HFFc6 (cell line): ENCODE measurements at places on chromosomes 1 and 21.

DNA sequence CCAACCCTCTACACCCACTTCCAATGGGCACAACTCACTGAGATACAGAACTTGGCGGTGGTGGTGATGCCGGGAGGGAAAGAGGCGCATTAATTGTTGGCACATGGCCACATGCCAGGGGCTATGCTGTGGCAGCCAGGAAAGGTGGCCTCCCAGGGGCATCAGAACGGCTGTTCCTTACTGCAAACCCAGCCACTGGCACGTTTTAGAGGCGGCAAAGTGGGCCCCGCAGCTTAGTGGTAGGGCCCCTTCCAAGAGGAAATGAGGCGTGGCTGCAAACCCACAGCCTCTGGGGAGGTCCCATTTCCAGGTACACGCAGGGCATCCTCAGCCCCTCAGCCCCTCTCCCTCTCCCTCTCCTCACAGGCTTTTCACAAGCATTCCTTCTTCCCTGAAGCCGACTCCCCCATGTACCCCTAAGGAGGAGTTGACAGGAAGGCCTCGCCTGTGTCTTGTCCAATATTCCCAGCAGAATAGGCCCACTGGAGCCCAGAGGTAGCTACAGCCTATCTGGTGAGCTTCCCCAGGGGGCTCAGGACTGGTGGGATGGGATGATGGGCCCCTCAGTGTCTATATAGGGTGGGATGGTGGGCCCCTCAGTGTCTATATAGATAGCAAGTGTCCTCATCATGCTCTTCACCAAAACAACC, 166.2 kb downstream of the CLIC6 start:
- DNase-seq = no peak

DNA sequence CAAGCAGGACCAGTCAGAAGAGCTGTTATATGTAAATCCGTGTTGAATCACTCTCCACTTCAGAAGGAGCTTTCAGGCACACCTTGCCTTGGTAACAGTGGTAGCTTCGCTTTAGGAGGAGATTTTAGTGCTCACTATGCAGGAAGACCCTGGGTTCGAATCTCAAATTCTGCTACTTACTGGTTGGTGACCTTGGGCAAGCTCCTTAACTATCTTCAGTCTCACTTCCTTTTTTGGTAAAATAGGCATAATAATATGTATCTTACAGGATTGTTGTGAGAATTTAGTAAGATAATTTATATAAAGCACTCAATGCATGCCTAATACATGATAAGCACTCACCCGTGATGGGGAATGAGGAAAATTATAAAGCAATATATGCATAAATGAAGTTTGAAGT, 46.7 kb upstream of the GPR52 start:
- DNase-seq = no peak

- no peak for DNase-seq
Observed at GRCh38 chr1:201090541-201090940, 21.7 kb downstream of the CACNA1S start.

- DNase-seq = no peak
Observed at GRCh38 chr21:44372616-44373015, 19.2 kb downstream of the TRPM2 start.

DNA sequence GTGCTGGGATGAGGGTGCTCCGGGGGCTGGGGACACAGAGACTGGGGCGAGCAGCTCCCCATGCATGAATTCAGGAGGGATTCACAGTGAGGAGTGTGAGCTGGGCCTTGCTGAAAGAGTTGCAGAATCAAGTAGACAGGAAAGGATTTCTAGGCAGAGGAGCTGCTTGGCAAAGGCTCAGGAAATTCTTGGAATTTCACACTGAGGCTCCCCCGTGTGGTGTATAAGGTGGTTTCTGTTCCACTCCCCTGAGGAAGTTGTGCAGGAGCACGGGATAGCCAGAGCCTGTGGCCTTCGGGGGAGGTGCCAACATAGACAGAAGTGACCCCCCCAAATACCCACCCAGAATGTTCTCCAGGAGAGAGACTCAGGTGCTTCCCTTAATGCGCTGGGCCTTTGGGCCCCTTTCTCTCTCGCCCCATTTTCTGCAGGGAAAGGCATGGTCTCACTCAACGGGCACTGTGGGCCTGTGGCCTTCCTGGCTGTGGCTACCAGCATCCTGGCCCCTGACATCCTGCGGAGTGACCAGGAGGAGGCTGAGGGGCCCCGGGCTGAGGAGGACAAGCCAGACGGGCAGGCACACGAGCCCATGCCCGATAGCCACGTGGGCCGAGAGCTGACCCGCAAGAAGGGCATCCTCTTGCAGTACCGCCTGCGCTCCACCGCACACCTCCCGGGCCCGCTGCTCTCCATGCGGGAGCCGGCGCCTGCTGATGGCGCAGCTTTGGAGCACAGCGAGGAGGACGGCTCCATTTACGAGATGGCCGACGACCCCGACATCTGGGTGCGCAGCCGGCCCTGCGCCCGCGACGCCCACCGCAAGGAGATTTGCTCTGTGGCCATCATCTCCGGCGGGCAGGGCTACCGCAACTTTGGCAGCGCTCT, 58.5 kb upstream of the ACTL8 start:
- peak; percentile 79 for DNase-seq

- no peak for DNase-seq
Observed at GRCh38 chr1:17392199-17392740, 20.3 kb downstream of the PADI6 start.

- no peak for DNase-seq
Observed at GRCh38 chr21:36310016-36310415, 10.0 kb upstream of the MORC3 start.

GRCh38 chr21:41926117-41926806, 27.6 kb downstream of the C2CD2 start:
- DNase-seq = no peak

DNA sequence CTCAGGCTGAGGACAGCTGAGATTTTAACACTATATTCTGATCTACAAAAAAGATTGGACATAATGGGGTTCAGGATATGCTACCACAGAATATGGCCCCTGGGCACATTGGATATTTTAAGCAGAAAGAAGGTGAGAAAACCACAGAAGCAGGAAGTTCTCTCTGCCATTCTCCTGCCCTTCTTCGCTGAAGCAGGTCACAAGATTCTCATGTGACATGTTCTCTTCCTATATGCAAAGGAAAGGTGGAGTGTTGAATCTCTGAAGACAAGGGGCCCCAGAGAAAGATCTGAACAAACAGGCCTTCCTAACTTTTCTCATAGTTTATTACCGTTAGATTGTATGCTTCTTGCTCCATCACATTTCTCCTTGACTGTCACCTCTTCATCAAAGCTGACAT, 285.7 kb downstream of the S1PR1 start:
- DNase-seq = no peak

GRCh38 chr21:26909972-26910371, 56.9 kb downstream of the ADAMTS5 start:
- DNase-seq = no peak

DNA sequence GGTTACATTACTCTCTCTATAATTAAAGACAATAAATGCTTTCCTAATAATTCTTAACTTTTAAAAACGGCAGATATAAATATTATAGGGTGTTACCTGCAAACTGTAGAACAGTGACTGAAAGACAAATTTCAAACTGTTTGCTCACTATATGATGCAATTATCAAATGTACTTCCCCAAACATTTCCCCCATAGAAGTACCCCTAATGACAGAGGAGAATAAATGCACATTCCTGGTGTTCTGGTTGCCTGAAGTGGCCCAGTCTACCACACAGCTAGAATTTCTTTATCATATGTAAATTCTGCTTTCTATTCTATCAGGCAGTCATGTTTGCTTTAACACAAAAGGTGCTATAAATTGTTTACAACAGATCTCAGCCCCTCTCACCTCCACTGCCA, 70.4 kb downstream of the VAV3 start:
- no peak for DNase-seq

DNA sequence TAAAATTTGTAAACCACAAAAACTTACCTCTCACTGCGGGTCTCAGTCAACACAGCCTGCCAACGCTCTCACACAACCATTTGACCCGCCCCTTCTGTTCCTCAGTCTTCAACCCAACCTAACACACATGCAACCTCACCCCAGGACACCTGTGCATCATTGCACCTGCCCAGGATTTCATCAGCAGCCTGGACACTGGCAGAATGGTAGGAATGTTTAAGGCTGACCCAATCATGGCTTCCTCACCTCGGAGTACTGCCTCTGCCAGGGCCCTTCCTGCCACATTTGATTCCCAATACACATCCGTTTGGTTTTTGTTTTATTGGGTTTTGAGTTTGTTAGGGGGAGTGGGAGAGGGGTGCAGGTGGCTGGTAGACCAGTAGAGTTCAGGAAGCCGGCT, 40.7 kb downstream of the TOMM20 start:
- no peak for DNase-seq

DNA sequence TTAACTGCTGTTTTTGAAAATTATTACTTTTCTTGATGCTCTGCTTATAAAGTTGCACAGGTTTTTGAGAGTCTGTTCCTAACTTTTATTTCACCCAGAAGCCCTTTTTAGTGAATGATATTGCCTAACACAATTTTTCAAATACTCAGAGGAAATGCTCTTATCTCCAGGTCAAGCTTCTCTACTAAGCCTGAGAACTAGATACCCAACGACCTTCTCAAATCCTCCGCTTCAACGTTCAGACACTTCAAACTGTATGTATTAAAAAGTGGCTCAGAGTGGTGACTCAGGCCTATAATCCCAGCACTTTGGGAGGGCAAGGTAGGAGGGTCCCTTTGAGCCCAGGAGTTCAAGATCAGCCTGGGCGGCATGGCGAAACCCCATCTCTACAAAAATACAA, 88.5 kb downstream of the ASH1L start:
- DNase-seq = no peak

DNA sequence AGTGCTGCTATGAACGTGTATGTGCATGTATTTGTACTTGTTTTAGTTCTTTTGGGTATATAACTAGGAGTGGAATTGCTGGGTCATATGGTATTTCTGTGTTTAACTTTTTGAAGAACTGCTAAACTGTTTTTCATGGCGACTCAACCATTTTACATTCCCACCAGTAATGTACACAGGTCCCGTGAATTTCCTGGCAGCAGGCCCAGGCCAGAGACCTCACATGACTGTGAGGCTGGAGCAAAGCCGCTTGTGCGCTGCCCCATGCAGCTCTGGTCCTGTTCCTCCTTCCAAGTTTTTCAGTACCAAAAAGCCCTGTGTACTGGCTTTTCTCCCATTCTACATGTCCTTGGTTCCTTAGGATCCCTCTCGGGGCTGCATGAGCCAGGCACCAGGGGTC, 29.6 kb downstream of the ACOT11 start:
- DNase-seq = no peak

- DNase-seq = peak; percentile 95
Observed at GRCh38 chr1:63888984-63889383, 115.2 kb downstream of the ROR1 start.

- no peak for DNase-seq
Observed at GRCh38 chr1:52072291-52072690, 16.2 kb downstream of the BTF3L4 start.

- DNase-seq = peak; percentile 27
Observed at GRCh38 chr1:109104364-109105151, 9.4 kb upstream of the ELAPOR1 start.

- DNase-seq = peak; percentile 68
Observed at GRCh38 chr1:116777831-116778830, 23.9 kb downstream of the CD2 start.

DNA sequence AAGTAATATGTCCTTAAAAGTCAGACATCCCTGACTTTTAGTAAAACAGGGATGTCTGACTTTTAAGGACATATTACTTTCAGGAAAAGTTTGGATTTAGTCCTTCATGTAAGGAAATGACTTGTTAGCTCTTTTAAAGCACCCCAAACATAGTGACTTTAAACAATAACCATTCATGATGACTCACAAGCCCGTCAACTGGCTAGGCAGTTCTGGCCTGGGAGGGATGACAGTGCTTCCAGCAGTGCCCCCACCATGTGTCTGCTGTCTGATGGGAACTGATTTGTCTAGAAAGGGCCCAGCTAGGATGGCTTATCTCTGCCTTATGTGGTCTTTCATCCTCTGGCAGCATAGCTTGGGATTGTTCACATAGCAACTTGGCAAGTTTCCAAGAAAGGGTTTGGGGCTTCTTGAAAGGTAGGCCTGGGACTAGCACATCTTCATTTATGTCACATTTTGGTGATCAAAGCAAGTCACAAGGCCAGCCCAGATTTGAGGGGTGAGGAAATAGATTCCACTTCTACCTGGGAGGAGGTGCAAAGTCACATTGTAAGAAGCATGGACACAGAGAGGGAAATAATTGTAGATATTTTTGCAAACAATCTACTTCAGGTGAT, 143.5 kb downstream of the C1orf94 start:
- no peak for DNase-seq

- DNase-seq = no peak
Observed at GRCh38 chr21:33289199-33289819, 23.1 kb downstream of the IL10RB start.

- DNase-seq = no peak
Observed at GRCh38 chr1:245683676-245684075, 528.9 kb downstream of the KIF26B start.

GRCh38 chr1:17272646-17273045, 23.7 kb downstream of the PADI3 start:
- no peak for DNase-seq

GRCh38 chr1:5904551-5904950, 87.7 kb downstream of the NPHP4 start:
- DNase-seq = no peak

GRCh38 chr1:39337067-39337466, 132.6 kb downstream of the MACF1 start:
- no peak for DNase-seq

DNA sequence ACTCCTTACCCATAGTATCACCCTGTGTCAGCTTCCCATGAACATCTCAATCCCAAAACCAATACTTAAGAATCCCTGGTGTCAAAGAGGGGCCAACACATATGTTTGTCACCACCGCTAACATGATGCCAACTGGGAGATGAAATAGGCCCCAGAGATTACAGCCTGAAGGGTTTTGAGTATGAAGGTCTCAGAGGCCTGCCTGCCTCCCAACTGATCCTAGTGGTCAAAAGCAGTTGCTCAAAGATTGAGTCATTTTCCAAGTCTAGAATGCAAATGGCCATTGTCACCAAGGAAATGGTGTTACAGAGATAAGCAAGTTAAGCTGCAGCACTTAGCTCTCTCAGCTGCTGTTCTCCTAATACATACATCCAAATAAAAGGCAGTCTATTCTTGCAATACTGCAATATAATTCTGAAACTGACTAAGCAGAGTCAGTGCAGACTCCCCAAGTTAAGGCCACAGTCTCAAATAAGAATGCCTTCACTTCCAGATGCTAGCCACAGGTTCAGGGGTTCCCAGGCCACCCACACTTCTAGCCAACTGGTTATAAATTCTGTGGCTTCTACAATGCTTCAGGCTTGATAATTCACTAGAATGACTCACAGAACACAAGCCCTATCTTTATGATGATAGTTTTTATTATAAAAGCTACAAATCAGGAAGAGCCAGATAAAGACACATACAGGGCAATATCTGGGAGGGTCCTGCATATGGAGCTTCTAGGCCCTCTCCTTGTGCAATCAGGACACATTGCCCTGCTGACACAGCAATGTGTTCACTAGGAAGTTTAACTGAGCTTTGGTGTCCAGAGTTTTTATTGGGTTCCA, 18.7 kb downstream of the DUSP10 start:
- DNase-seq = peak; percentile 79

DNA sequence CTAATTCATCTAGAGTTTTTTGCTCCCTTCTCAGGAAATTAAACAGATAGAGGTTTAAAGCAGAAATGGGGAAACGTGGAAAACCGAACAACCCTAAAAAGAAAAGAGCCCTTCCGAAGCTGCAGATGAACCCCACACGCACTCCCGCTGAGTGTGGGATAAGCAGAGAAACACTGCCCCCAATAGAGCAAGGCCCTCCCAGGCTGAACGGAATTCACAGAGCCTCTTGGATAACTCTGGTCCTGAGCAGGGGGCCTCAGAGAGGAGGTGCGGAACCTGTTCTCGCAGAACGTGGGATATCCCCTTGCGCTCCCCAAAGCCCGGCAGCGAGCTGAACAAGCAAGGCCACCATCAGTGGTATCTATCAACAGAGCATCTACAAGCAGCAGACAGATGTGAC, 44.9 kb downstream of the SSBP3 start:
- DNase-seq = no peak
